ENCODE measurements at places on chromosomes 3 and 15. TPM values are rescaled to one million over a fixed set of nuclear protein-coding genes. Genes with fewer than 3 reads are reported as not detected.

The SNRPA1 gene
- total RNA-seq = 35.4 TPM

DNA sequence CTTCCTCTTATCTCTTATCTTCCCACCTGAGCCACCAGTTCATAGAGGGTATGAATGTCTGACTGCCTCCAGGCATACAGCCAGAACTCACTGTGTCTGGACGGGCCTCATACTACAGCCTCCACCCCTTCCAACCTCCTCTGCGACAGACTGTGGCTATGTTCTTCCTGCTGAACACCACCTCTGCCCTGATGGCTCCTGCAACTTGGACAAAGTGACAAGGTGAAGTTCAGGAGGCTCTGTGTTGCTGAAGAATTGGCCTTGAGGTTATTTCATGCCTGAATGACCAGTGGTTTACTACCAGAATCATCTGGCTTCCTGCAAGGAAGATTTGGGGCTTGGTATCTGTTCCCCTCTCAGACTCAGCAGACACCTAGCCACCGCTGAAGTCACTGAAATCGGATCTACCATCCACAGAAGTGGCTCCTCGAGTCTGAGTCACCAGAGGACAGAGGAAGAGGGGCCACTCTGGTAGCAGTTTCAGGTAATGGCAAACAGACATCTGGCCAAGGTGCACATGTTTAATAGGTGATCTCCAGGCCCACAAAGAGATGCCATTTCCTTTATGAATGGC lies 14.2 kb upstream of the ULK3 start:
- peaks cover 49% of the 10 kb centered on the region for H3K36me3 ChIP-seq
- H3K4me1 ChIP-seq = peaks cover 39% of the 10 kb centered on the region
- no peaks in the 10 kb centered on the region for H3K27me3 ChIP-seq

- no peak overlapping the region for H3K27ac ChIP-seq
- H3K4me1 ChIP-seq = no peaks in the 10 kb centered on the region
- no peaks in the 10 kb centered on the region for H3K36me3 ChIP-seq
- no peak for DNase-seq
- no peak overlapping the region for H3K4me3 ChIP-seq
These were observed 552.9 kb downstream of the DIPK2A start for GRCh38 chr3:144524531-144524930.

DNA sequence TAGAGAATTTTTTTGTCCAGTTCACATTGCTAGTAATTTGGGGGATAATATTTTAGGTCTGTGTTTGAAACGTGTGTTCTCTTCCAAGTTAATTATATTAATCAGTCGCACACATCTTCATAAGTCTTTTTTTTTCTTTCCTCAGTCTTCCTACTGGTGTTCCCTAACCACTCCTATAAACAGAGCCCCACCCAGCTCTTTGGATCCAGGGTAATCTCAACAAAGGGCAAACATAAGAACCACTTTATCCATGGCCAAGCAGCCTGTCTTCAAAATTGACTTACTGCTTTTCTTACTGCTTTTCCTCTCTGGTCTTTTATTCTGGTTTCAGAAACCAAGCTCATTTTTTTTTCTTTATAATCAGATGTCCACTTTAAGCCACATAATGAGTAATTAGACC lies 266.8 kb upstream of the NECTIN3 start:
- no peaks in the 10 kb centered on the region for H3K4me1 ChIP-seq
- no peak overlapping the region for H3K27ac ChIP-seq
- H3K36me3 ChIP-seq = no peaks in the 10 kb centered on the region
- H3K4me3 ChIP-seq = no peak overlapping the region

GRCh38 chr3:62688050-62688449 lies 187.2 kb downstream of the CADPS start:
- no peak for DNase-seq
- H3K27me3 ChIP-seq = no peaks in the 10 kb centered on the region
- H3K36me3 ChIP-seq = no peaks in the 10 kb centered on the region

- H3K4me1 ChIP-seq = peaks cover 12% of the 10 kb centered on the region
- no peak overlapping the region for H3K27ac ChIP-seq
- H3K27me3 ChIP-seq = no peaks in the 10 kb centered on the region
These were observed 219.0 kb downstream of the SHQ1 start for GRCh38 chr3:72629191-72629631.

DNA sequence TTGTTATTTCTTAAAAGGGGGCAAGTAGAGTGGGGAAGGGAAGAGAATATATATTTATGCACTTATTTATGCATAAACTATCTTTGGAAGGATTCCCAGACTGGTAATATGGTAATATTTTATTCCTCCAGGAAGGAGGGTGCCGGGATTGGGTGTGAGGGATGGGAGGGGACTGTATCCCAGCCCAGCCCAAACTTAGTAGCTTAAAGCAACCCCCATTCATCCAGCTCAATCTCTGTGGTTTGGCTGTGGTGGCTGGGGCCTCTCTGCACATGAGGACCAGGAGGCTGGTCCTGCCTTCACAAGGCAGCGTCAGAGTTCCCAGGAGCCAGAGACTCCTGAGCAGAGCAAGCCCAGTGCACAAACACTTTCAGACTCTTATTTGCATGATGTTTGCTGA lies 48.4 kb downstream of the CCNL1 start:
- no peaks in the 10 kb centered on the region for H3K36me3 ChIP-seq
- H3K4me3 ChIP-seq = no peak overlapping the region

GRCh38 chr3:17431004-17431403 lies 311.4 kb downstream of the TBC1D5 start:
- H3K36me3 ChIP-seq = no peaks in the 10 kb centered on the region
- H3K27me3 ChIP-seq = no peaks in the 10 kb centered on the region

GRCh38 chr15:27669641-27670040 lies 429.5 kb downstream of the OCA2 start:
- no peak overlapping the region for H3K27ac ChIP-seq
- no peaks in the 10 kb centered on the region for H3K36me3 ChIP-seq
- H3K4me3 ChIP-seq = no peak overlapping the region
- no peaks in the 10 kb centered on the region for H3K4me1 ChIP-seq
- no peaks in the 10 kb centered on the region for H3K27me3 ChIP-seq

GRCh38 chr15:61390138-61390537 lies 161.0 kb upstream of the RORA start:
- no peak overlapping the region for H3K27ac ChIP-seq
- no peak for DNase-seq
- no peaks in the 10 kb centered on the region for H3K4me1 ChIP-seq
- H3K27me3 ChIP-seq = no peaks in the 10 kb centered on the region
- H3K36me3 ChIP-seq = no peaks in the 10 kb centered on the region

DNA sequence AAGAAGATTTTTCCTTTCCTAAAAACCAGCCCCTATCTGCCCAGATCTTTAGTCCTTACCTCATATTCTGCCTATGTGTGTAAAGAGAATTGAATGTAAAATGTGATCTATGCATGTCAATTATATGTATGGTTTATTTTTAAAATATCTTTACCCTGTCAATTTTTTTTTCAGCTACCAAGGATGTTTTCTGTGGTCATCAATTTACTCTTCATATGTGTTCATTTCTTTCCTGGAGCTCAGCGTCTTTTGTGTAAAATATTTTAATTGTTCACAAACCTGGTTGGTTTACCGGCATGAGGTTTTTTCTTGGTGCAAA lies 1.7 kb upstream of the NR2F2 start:
- H3K36me3 ChIP-seq = no peaks in the 10 kb centered on the region
- H3K4me3 ChIP-seq = peak overlapping the region; percentile 68
- peak overlapping the region; percentile 87 for H3K27ac ChIP-seq
- DNase-seq = no peak

DNA sequence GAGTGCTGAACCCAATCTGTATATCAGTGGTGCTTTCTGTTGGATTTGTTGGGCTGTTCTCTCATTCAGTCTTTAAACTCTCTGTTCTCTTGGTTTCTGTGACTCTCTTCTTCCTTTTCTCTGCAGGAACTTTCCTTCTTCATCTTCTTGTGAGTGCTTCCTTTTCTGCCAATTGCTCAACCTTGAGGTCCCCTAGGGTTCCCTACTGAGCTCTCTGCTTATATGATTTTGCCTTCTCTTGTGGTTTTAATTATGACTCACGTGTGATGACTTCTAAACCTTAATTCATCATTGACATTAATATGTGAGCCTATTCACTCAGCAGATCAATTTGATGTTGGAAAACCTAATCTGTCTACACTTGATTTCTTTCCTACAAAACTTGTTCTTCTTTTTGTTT lies 39.4 kb downstream of the MOBP start:
- H3K4me3 ChIP-seq = no peak overlapping the region
- DNase-seq = no peak
- peaks cover 7% of the 10 kb centered on the region for H3K4me1 ChIP-seq
- H3K36me3 ChIP-seq = no peaks in the 10 kb centered on the region
- H3K27ac ChIP-seq = no peak overlapping the region

All from lower lobe of right lung (tissue), 2 donors.